Choroid plexus epithelial cell (primary cell): ENCODE measurements at places on chromosomes 7 and 10.

GRCh38 chr10:66521506-66521905 is 404.3 kb upstream of the LRRTM3 start:
- peak; percentile 1 for DNase-seq

- no peak for DNase-seq
These were observed 7.2 kb downstream of the RNF133 start for GRCh38 chr7:122691569-122692235.

DNA sequence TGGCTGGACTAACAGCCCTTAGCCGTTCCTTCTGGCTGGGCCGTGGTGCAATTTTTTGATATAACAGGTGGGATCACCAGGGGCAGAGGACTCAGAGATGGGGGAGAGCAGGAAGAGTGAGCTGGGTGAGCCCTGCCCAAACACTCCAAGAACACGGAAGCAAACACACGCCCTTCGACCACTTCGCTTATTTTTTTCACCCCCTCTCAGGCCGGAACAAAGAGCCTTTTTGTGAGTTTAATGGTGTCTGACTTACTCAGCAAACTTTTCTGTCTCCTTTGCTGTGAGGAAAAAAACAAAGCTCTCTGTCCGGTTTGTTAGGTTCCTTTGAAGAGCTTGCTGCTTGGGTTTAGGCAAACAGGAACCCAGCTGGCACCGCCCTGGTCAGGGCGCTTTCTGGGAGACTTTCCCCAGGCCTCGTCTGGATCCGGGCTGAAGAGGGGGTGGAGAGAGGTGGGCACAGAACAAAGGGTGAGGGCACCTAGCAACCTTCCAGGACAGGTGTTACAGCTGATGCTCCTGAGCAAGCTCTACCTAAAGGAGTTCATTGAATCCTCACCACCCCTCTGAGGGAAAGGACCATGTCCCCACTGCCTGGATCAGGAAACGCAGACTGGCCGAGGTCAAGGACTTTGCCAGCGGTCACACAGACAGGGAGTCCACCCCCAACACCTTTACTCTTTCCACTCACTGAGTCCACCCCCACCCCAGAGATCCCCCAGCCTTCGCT is 23.3 kb downstream of the CALML3 start:
- peak; percentile 20 for DNase-seq

DNA sequence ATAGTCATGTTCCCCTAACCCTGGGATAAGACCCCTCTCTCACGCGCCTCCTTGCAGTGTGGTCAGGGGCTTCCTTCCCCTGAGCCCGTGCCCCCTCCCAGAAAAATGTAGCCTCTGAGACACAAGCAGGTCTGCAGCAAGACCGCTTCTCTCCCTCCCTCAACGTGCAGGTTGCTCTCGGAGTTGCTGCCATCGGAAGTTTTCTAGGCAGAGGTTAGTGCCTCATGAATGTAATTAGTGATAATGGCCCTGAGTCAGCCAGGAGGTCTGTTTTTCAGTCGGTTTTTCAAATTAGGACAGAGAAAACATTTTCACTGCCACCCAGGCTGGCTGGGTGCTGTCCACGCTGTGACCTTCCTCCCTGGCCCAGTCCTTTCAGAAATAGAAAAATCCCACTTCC is 43.2 kb upstream of the PRLHR start:
- no peak for DNase-seq

DNA sequence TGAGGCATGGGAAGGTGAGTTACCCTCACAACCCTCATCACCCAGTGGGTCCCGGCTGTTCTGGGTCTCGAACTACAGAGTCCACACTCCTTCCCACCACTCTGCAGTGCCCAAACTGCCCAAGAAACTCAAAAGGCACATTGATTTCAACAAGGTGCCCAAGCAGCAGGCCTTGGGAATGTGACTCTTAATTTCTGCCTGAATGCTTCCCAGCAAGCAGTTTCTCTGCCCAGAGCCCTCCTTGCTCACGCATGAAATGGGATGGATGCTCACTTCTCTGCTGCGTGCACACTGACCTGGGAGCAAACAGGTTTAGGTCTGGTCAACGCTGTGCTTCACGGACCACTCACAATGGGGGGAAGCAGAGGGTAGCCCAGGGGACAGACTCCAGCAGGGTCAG is 77.9 kb downstream of the GRB10 start:
- no peak for DNase-seq

DNA sequence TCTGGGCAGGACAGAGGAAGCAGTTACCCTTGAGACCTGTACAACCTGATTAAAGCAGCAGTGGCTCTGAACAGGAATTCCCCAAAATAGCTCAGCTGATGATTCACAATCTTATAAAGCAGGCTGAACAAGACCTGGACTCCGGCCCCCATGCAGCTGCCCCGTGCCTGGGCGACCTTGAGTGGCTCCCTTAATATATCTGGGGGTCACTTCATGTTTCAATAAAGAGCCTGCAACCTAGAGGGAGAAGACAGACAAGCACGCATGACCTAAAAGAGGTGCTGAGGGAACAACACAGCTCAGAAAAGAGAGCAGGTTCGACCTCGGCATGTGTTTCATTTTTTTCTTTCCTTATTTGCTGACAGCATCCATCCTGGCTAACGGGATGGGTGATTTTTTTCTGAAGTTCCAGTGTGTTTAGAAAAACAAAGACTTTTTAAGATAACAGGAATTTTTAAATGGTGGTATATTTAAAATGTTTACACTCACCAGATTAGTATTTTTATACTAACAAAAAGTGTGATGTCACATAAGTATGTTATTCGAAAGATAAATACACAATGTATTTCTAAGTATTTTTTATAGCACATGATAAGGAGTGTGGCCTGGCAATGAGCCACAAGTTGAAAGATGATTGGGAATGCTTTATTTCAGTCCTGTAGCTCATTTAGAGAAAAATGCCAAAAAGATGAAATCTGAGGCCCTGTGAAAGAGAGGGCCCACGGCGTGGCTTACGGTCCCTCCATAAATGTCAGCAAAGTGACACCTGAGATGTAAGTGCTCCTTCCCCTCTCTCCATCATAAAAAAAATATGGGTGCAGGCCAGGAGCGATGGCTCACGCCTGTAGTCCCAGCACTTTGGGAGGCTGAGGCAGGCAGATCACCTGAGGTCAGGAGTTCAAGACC is 161.3 kb downstream of the SLIT1 start:
- peak; percentile 76 for DNase-seq

DNA sequence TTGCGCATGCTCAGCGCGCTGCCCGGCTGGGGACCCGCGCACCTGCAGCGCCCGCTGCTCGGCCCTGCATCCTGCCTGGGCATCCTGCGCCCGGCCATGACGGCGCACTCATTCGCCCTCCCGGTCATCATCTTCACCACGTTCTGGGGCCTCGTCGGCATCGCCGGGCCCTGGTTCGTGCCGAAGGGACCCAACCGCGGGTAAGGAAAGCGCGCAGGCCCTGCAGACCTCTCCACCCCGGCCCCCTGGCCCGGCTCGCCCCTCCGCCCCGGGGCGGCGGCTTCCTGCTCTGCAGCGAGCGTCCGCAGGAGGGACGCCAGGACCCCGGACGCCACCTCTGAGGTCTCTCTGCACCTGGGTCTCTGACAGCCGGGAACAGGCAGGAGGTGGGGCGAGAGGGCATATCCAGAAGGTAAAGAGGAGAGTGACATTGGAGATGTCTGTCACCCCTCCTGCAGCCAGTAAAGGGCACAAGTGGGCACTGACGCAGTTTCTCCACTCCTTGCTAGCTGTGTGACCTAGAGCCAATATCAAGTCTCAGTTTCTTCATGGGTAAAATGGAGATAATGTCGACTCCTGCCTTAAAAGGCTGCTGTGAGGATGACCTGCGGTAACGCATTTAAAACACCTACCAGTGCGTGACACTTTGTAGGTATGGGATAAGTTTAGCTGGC is 338 bp downstream of the ATP6V0E2 start:
- no peak for DNase-seq
